Epithelial cell of proximal tubule (primary cell): ENCODE measurements at places on chromosomes 16 and 17. TPM values are rescaled to one million over a fixed set of nuclear protein-coding genes. Genes with fewer than 3 reads are reported as not detected.

The TSPAN10 gene
- 0.14 and 0.29 TPM in 2 replicates for total RNA-seq

The RNF227 gene
- total RNA-seq: 0.35 and 0.65 TPM in 2 replicates

The C16orf96 gene
- total RNA-seq: not detected in 2 replicates

The NUBP2 gene
- total RNA-seq: 111 and 138 TPM in 2 replicates

The CCR7 gene
- total RNA-seq: not detected in 2 replicates

The MYH8 gene
- not detected in 2 replicates for total RNA-seq

The KRT33A gene
- not detected in 2 replicates for total RNA-seq

The TMEM92 gene
- 2.7 and 13.2 TPM in 2 replicates for total RNA-seq

The FBXO39 gene
- total RNA-seq: not detected in 2 replicates

The RNU2-1 gene
- total RNA-seq: not detected in 2 replicates

The PLA2G10 gene
- total RNA-seq: 0.22 TPM in 1 of 2 replicates, not detected in the other

The AANAT gene
- total RNA-seq: not detected in 2 replicates

The WNT3 gene
- total RNA-seq: 1.6 and 2.3 TPM in 2 replicates

- no peak for DNase-seq
These were observed 6.4 kb downstream of the FBRS start for GRCh38 chr16:30664616-30665109.

GRCh38 chr16:28295276-28295675, 3.0 kb downstream of the SBK1 start:
- DNase-seq: no peak

- no peak for DNase-seq
These were observed 7.3 kb upstream of the KDM8 start for GRCh38 chr16:27195941-27196595.

- DNase-seq: no peak
These were observed 113.7 kb upstream of the CDH11 start for GRCh38 chr16:65235339-65236177.

GRCh38 chr16:19963301-19963700, 78.7 kb upstream of the GPRC5B start:
- DNase-seq: no peak

GRCh38 chr16:55499951-55500529, 8.8 kb upstream of the LPCAT2 start:
- peak; percentile 59 for DNase-seq

GRCh38 chr17:39648616-39649366, 11.8 kb downstream of the STARD3 start:
- no peak for DNase-seq

DNA sequence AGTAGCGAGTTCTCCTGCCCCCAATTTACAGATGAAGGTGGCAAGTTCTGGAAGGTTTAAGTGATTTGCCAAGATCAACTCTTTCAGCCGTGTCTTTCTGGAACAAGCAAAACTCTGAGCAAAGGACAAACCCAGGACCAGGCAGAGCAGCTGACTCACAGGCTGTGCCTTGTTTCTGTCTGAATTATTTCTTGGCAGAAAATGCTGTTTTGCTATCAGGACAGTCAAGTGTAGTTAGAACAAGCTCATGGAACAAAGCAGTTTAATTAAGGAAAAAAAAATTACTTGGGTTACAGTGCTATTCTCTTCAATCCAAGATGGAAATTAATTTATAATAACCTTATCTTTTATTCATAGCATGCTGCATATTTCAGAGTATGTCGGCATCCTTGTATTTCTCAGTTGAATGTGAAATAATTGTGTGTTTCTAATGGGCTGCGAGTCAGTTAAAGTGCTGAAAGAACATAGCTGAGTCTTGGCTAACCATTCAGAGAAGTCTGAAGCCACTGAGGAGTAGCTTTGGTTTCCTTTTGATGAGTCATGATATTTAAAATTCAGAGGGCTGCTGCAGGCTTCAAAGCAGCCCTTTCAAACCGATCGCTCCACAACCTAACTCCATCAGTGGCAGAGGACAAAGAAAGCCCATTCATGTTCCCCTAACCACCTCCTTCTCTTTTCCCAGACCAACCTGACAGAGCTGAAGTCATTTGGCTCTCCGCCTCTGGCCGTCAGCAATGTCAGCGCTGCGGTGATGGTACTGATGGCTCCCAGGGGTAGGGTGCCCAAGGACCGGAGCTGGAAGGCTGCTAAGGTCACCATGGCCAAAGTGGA, 143.7 kb downstream of the ZNF18 start:
- peak; percentile 39 for DNase-seq

DNA sequence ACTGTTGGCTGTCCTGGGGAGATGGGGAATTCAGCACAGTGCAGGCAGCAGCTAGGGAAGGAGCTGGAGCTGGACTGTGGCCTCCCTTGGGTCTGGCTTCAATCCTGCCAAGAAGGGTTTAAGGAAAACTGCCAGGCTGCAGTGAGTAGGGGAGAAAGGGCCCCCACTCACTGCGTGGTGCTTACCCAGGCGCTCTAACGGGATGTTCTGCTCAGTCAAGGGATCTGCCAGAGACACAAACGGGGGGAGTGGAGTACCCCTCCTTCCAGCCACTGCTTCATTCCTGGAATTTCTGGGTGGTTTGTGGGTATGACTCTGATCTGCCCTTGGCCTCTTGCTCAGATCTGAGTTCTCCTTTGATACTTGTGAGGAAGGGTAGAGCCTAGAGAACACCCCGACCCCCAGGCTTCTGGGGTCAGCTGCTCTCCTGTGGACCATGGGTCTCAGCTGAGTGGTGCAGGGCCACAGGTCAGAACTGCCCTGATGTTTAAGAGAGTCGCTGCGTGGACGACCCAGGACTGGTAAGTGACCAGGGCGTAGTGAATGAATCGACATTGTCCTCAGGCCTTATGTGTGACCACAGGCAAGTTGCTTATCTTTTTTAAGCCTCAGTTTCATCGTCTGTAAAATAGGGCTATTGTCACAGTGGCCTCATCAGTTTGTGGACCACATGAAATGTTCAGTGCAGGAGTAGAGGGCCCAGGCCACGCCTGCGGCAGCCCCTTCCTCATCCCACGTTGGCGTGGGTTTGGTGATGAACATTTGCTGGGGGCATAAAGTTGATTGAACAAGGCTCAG, 9.6 kb downstream of the CRISPLD2 start:
- DNase-seq: peak; percentile 59

- no peak for DNase-seq
These were observed 138.6 kb upstream of the WSCD1 start for GRCh38 chr17:5931616-5932015.

- no peak for DNase-seq
These were observed 531.8 kb upstream of the CDH5 start for GRCh38 chr16:65834688-65835087.

DNA sequence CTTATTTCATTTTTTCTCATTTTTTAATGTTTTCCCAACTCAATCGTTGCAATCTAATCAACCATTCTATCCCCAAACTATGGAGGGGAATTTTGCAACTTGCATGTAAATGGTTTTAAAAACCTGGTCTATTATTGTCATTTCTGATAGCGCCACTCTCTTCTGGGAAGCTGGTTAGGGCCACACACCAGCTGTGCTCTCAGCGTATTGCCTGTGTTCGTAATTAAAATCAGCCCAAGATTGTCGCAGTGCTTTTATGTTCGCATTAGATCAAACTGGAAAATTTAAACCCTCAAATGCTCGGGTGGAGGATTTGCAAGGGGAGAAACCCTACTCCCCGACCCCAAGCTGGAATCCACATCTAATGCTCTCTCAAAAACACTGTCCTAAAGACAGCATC, 123.5 kb upstream of the CACNG5 start:
- DNase-seq: no peak

DNA sequence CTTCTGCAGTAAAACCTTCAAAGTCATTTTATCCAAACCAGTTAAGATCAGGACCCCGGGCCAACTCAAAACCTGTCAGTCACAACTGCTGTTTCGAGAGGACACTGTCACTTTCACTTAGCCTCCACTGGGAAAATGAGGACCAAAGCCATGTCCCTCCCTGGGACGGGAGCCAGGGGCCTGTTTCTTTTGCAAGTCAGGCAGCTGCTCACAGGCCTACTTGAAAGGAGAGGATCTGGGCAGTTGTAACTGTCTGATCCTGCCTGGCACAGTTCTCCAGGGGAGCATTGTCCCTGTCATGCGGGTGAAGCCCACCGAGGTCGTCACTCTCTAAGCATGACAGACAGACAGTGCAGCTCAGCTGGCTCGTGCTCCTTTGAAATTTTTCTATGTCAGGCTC, 276.2 kb downstream of the NPIPA8 start:
- DNase-seq: no peak

GRCh38 chr16:80973991-80974390, 32.7 kb downstream of the CMC2 start:
- DNase-seq: no peak

- no peak for DNase-seq
These were observed 24.8 kb downstream of the MAP1LC3B start for GRCh38 chr16:87416826-87417527.

GRCh38 chr16:54288835-54289241, 2.3 kb upstream of the IRX3 start:
- DNase-seq: no peak

DNA sequence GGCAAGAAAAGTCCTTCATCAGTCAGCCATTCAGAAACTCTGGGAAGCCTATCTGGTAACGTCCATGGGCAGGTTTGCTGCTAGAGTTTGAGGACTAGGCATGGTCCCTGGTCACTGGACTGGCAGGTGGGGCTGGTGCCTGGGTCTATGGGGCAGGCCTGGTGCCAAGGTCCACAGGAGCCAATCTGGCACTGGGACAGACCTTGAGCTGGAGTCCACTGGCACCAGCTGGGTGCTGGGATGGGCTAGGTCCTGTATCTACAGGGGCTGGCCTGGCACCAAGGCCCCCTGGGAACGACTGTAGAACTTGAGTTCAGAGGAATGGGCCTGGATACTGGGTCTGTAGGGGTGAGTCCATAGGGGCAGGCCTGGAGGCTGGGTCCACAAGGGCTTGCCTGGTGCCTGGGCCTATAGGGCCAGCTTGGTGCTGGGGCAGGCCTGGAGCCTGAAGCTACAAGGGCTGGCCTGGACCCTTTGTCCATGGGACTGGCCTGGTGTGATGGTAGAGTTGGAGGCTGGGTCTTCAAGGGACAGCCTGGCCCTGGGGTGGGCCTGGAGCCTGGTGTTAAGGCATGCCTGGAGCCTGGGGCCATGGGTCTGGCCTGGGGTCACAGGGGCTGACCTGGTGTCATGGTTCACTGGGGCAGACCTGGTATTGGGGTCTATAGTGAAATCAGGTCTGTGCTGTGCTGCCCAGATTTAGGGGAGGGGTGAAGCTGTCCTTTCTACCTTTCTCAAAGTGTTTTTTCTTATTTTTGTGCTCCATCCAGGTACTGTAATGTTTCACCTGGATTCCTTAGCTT, 30.5 kb upstream of the NKD1 start:
- no peak for DNase-seq
